ENCODE measurements at places on chromosomes 1 and 21. TPM values are rescaled to one million over a fixed set of nuclear protein-coding genes. Genes with fewer than 3 reads are reported as not detected.
A peak's percentile ranks its signal among the peaks of the same experiment; 100 is the strongest.

INKA2 gene
- 3.4 TPM for total RNA-seq

VHLL gene
- total RNA-seq: not detected

GRCh38 chr1:235675152-235675890 lies 25.7 kb upstream of the GNG4 start:
- no peak for DNase-seq

DNA sequence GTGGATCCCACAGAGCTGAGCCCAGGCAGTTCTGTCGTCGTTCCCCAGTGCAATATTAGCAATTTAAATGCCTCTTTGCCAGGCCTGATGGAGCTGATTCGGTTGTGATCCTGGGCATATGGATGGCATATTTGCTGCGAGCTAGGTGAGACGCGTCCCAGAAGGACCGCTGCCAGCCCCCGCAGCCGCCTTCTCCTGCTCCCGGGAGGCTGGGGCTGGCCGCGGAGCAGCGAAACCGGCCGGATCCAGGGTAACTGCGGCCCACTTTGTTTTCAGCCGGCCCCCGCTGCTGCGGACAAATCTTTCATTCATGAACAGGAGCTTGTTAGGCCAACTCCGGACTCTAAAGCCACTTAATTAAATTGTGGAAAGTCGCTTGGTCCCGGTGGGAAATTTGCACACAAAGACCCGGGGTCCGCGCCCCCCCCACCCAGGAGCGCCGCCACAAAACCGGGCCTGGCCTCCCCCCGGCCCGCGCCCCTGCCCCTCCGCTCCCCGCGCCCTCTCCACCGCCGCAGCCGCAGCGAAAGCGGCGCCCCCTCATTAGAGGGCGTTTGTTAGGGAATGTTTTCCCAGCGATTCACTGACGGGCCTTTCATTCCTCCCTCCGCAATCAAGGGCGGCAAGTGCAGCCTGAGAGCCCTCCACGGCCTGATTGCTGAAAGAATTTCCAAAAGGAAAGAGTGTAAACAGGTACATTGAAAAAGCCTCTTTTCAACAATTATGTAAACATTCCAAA lies 383.3 kb downstream of the RRAGC start:
- DNase-seq: no peak

- no peak for DNase-seq
These were observed 280.2 kb upstream of the USP25 start for GRCh38 chr21:15449556-15449955.

GRCh38 chr1:3746830-3747521 lies 5.3 kb upstream of the CCDC27 start:
- DNase-seq: peak; percentile 25

GRCh38 chr1:113140588-113141446 lies 67.8 kb downstream of the LRIG2 start:
- peak; percentile 58 for DNase-seq

DNA sequence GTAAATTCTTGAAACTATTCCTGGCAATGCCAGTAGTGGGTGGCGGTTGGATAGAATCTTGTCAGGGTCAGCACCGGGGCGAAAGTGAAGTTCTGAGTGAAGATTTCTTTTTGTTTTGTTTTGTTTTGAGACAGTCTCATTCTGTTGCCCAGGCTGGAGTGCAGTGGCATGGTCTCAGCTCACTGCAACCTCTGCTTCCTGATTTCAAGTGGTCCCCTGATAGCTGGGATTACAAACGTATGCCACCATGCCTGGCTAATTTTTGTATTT lies 33.3 kb downstream of the PCNT start:
- no peak for DNase-seq

DNA sequence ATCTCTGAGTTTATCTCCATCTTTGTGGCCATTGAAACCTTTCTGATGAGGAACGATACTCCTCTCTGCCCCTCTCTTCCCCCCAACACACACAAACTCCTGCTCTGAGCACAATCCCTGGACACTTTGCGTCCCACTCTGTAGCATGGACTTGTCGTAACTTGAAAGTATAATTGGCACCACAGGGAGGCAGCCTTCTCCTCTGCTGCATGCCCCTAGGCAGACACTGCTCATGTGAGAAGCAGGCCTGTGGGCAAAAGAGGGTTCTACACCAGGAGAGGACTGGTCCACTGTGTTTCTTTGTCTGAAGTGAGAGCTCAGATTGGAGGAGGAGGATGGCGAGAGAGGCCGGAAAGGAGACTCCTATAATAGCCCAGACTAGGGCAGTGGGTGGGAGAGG lies 3.8 kb upstream of the PARS2 start:
- DNase-seq: no peak

- no peak for DNase-seq
These were observed 9.1 kb upstream of the TAGLN2 start for GRCh38 chr1:159934136-159935039.

DNA sequence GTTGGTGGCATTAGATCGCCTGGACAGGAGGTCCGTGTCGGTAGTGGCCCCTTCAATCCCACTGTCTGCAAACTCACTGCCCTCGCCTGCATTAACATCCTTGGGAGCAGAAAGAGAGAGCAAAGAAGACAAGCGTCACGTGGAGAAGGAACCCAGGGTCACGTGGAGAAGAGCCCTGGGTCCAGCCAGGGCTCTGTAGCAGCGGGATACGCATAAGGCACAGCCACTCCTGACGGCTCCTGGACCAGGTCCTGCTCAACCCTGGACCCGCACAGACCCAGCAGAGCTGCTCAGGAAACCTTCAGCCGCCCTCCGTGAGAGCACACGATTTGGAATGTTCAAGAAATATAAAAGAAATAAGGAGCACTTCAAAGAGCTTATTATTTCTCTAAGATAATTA lies 92.0 kb downstream of the TIAM1 start:
- no peak for DNase-seq

DNA sequence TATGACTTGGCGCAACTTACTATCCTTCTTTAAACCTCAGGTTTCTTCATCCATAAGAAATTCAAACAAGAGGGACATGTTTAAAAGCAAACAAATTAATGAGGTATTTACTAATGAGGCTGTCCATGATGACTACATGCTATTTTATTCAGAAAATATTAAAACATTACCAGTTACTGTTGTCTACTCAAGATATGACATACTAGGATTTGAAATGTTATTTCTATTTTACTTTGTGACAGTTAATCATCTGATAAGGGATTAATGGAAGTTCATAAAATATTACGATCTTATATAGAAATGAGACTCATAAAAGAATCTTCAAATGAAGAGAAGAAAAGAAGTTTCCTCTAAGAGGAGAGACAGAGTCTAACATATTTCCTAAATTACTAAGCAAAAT lies 80.1 kb downstream of the SPATA6 start:
- DNase-seq: no peak

GRCh38 chr1:75237316-75237715 lies 103.1 kb downstream of the LHX8 start:
- no peak for DNase-seq

DNA sequence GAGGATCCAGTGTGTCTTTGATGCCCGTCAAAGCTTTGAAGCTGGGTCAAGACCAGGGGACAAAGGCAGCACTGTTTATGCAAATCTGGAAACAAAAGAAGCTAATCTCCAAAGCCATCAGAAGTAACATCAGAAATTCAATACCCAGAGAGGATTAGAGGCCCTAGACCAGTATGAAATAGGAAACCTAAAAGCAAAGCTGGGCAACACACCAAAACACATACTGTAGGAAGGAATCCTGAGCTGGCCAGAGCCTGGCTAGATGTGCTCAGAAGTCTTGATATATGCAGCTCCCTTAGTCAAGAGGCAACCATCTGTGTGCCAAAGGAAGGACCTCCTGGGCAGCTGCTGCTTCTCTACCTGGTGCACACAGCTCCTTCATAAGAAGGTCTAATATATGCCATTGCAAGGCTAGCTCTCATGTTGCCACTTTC lies 12.3 kb downstream of the COLGALT2 start:
- DNase-seq: no peak

DNA sequence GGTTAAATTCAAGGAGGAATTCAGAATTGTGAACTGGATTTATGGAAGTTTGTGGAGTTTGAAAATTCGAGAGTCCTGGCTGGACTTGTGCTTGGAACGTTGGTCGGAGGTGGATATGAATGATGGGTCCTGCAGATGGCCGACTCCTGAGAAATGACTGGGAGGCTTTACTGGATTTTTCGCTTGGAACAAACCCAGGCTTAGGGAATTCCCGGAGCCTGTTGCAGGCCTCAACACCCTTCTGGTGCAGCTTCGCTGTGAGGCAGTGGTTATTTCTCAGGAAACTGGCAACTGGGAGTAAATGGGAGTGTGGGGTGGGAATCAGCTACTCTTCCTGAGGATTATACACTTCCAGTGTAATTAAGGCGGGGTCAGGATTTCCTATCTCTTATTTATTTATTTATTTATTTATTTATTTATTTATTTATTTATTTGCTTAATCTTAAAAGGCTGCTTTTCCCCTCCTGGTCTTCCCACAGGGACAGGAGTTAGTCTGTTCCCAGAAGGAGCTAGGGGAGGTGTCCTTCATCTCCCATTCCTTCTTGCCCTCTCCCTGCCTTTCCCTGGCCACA lies 21.1 kb downstream of the MAPKAPK2 start:
- DNase-seq: no peak

Measured in SJSA1 (cell line).